Jurkat, Clone E6-1 (cell line): ENCODE measurements at places on chromosomes 3 and 15.

GRCh38 chr15:100536733-100537132 is 8.0 kb upstream of the CERS3 start:
- DNase-seq, result no peak

- no peak for DNase-seq
Observed at GRCh38 chr3:4806535-4807108, 172.6 kb upstream of the BHLHE40 start.

DNA sequence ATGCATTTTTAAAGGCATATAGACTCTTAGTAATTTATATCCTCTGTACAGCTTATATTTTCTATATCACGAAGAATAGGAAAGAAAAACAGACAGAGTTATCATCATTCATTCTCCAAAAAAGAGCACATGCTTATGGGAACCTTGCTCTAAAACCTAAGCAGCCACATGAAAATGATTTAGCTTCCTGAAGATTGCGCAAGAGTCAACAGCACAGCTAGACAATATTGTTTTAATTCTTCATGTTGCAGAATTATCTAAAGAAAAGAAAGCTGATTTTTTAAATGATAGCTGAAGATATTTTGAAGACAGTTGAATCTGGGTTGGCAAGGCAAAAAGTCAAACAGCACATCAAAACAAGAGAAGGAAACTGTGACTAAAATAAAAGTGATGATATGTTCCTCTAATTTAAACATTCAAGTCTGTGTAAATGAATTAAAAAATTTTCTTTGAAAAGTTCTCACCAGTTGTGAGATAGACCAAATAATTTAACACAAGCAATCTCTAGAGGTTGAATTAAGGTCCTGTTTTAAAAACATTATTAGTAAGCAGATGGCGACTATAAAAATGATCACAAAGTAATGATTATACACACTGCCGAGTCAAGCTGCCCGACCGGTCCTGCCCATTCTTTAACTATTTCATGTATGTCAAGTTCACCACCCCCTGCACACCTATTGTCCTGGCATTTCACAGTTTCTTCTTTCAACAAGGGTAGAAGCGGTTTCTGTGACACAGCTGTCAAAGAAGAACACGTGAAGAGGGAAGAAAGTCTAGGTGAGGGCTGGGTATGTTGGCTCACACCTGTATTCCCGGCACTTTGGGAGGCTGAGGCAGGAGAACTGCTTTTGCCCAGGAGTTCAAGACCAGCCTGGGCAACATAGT is 74.2 kb upstream of the BHLHE40 start:
- DNase-seq, result peak; percentile 84

GRCh38 chr3:46862369-46863025 is 747 bp downstream of the MYL3 start:
- no peak for DNase-seq

GRCh38 chr15:62209322-62209721 is 44.2 kb upstream of the C2CD4B start:
- DNase-seq, result no peak

DNA sequence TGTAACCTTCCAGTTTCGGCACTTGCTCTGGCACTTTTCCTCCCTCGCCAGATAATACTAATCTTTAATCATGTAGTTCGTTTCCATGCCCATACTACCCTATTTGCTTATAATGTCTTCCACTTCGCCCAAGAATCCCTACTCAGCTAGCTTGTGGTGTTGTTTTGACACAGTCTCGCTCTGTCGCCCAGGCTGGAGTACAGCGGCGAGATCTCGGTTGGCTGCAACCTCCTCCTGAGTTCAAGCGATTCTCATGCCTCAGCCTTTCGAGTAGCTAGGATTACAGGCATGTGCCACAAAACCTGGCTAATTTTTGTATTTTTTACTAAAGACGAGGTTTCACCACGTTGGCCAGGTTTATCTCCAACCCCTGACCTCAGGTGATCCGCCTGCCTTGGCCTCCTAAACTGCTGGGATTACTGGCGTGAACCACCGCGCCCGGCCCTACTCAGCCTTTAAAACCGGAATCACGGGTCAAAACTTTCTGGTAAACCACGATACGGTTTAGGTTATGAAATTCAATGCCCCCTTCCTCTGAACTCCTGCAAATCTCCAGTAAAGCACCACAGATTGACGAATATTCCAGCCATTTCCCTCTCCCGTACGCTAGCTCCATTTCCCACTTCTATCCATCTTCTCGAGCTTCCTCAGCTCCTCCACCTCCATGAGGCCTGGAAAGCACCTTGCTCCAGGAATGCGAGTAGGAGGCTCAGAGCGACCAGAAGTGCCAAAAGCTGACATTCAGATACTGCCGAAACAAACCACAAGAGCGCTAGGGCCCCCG is 878 bp upstream of the RAD51 start:
- DNase-seq, result no peak

GRCh38 chr3:45646051-45646585 is 43.1 kb upstream of the SACM1L start:
- no peak for DNase-seq

DNA sequence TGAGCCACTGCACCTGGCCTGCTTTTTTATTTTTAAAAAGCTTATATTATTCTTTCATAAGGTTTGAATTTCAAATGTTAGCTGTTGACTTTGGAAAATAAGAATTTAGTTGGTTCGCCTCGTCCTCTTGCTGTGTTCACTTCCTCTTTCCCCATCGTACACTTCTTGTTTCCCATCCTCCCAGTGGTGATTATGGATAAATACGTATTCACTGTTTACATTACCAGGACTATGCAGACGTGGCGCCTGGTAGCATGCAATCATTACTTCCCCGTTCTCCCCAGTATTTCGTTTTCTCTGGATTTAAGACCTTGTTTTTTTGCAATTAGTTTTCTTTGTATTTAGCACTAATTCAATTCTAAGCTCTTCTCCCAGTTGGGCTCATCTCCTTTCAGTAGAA is 70.1 kb downstream of the LMLN start:
- DNase-seq, result no peak

- DNase-seq, result peak; percentile 47
Observed at GRCh38 chr3:25594007-25594502, 70.7 kb downstream of the TOP2B start.

DNA sequence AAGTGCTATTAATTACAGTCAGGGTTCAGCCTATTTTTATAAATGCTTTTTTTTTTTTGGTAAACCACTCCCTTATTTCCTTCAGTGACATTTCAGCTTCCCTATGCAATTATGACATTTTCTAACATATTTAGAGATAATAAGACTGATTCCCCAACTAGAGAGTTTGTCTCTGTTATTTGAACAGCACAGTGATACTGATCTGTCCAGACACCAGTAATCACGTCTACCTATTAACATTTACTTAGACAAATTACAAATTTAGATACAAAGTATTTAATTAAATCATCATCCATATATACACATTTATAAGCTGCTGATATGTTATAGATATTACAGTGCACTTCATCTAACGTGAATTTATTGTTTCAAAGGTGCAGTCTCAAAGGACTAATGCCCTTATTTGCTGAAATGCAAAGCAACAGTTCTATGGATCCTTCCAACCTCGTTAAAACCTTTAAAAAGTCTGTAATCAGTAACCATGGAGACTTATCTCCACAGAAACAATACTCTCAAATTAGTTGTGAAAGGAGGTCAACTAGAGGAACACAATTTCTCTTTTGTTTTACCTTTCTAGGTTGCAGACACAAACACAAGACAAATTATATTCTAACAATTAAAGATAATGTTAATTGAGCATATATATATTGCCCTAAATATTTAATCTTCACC is 1531.1 kb downstream of the SI start:
- DNase-seq, result no peak

DNA sequence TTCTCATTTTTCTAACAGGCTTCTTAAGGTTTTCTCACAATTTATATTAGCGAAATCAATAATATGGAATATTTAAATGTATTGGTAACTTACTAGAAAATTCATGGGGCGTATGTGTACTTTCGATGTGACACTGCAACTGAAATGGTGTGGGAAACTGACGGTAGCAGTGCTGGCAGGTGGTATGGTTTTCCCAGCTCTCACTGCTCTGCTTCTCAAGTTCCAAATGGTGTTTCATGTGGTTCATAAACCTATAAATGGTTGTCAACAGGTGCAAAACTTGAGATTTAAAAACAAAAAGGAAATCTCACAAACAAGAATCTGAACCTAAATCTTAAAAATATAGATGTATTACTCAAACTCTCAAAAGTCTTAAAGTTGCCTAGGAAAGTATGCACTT is 54.7 kb downstream of the ZNF280D start:
- peak; percentile 99 for DNase-seq

DNA sequence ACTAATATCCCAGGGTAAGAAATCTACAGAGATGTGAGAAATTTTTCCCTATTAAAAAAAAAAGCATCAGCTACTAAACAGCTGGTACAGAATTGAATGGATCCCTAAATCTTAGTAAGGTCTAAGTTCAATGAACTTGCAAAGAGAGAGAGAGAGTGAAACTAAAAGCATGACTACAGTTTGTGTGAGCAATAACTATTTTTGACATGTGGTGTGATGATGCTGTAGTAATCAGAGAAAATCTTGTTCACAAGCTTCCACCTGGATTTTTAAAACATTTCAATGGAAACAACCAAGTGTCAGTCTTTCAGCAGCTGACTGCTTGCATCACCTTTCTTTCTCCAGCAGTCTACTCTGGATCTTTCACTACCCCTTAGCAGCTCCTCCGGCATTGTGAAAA is 45.2 kb upstream of the ABI3BP start:
- DNase-seq, result no peak

GRCh38 chr3:73136941-73137340 is 75.5 kb downstream of the EBLN2 start:
- no peak for DNase-seq

DNA sequence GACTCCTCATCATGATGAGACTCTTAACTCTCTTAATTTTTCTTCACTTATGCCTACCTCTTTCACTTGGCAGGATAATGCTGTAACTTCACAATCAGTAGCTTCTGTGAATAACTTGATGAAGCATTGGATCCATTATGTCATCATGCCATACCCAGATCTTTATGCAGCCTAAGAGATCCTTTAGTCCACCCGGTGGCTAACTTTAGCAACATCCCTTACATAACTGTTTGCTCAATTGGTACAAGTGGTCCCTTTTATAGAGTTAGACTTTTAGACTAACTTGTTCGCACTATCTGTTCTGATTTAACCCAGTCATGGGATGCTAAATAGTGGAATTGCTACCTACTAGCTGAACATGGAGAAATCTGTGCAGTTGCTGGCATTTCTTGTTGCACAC is 184.5 kb downstream of the USP13 start:
- peak; percentile 9 for DNase-seq
